ENCODE measurements at places on chromosomes 13 and 19. TPM values are rescaled to one million over a fixed set of nuclear protein-coding genes. Genes with fewer than 3 reads are reported as not detected.
A peak's percentile ranks its signal among the peaks of the same experiment; 100 is the strongest.

The ZNF665 gene
- 1.4 TPM for total RNA-seq

The LILRA2 gene
- total RNA-seq, result not detected

The NCR1 gene
- not detected for total RNA-seq

The ADGRE3 gene
- not detected for total RNA-seq

The PPP1R37 gene
- total RNA-seq, result 65.5 TPM

The RAB3A gene
- total RNA-seq, result not detected

The PLPPR3 gene
- not detected for total RNA-seq

The ZNF99 gene
- total RNA-seq, result not detected

- DNase-seq, result peak; percentile 74
These were observed 1.2 kb downstream of the HAUS8 start for GRCh38 chr19:17073869-17074633.

- DNase-seq, result no peak
These were observed 87.8 kb upstream of the C1QTNF9B start for GRCh38 chr13:23985060-23985459.

- DNase-seq, result no peak
These were observed 104.2 kb upstream of the IPO5 start for GRCh38 chr13:97849305-97849704.

DNA sequence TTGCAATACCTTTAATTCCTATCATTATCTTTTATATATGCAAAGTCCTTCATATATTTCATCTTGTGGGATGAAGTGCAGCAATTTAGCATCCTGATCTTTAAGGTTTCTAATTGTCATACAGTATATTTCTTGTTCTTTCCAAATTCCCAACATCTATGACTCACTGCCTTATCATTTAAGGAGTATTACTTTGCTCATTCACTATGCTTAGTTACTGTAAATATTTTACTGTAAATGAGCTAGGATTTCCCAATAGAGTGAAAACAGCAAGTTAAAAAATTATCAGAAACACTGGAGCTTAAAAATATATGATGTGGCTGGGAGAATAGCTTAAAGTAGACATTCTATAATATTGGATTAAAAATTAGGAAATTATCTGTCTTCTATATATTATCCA is 69.9 kb downstream of the SLITRK6 start:
- DNase-seq, result no peak

GRCh38 chr13:29117663-29118062 is 297.5 kb downstream of the MTUS2 start:
- no peak for DNase-seq

DNA sequence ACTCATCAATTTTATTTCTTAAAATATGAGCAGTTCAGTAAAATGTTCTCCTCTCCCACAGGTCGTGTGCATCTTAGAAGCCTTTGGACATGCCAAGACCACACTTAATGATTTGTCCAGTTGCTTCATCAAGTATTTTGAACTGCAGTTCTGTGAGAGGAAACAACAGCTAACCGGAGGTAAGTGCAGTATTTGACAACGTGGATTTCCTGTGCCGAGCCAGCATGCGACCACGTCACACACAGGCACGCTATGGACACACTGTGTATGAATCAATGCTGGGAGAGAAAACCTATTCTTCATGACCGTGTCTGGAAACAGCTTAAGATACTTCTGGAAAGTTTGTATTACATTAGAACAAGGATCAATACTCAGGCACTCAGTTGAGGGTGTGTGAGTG is 268.5 kb downstream of the MYO16 start:
- DNase-seq, result no peak

DNA sequence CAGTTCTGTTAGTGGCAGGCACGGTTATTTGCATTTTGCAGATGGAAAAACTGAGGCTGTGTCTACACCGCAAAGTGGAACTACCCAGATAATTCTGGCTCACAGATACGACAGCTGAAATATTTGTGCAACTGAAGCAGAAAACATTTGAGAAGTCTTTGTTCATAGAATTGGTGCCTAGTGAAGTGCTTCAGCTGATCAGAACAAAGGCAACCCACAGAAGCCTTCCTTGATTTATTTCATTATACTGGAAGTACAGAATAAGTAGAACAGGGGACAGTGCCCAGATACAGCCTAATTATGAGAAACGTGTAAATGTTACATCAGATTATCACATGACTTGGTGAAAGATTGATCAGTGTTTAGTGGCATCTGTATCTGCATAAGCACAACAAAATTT is 73.4 kb upstream of the RAP2A start:
- no peak for DNase-seq

GRCh38 chr19:7450243-7451223 is 38.3 kb downstream of the PEX11G start:
- DNase-seq, result no peak

DNA sequence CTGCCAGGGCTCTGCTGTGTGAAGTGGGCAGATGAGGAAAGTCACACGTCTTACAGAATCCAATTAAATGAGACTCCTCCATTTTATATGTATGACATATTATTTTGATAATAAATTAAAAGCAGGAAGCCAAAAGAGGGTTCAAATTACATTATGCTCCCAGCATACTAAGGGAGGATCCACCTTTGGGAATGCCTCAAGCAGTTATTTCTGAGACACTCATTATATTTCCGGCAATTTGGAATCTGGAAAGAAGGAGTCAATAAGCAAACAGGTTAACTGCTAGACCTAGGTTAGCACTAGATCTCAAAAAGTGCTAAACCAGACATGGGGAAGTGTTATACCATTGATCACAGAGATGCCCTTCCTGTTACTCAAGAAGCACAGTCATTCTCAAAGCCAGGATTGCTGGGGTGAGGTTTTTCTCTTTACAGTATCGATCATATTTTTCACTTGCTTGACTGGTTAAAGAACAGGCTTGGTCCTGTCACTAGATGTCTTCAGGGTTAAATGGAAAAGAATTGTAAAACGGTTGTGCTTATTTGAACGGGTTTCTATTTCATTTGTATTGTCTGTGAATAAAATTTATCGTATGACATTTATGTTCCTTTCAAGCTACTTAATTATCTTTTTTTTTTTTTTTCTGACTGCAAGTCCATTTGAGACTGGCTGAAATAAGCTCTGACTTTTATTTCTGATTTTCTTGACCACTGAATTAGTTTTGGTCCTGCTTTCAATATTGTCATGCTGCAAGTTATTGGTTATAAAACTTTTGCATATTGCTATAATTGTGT is 523.2 kb downstream of the KLF12 start:
- no peak for DNase-seq

- no peak for DNase-seq
These were observed 6.1 kb downstream of the CLEC4M start for GRCh38 chr19:7769171-7769570.

- no peak for DNase-seq
These were observed 6.8 kb downstream of the TRAPPC6A start for GRCh38 chr19:45171211-45171623.

DNA sequence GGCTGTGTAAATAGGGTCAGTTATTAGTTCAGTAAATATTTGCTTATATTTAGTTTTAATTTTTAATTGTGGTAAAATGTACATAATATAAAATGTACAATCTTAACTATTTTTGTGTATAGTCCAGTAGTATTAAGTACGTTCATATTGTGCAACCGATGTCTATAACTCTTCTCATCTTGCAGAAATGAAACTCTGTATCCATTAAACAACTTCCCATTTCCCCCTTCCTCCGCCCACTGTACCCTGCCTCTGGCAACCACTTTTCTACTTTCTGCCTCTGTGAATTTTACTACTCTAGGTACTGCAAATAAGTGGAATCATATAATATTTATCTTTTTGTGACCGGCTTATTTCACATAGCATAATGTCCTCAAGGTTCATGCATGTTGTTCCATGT is 24.4 kb downstream of the UBAC2 start:
- no peak for DNase-seq

GRCh38 chr13:35993686-35994085 is 137.5 kb downstream of the DCLK1 start:
- no peak for DNase-seq

- peak; percentile 57 for DNase-seq
These were observed 16.3 kb downstream of the PBX4 start for GRCh38 chr19:19602136-19602712.

DNA sequence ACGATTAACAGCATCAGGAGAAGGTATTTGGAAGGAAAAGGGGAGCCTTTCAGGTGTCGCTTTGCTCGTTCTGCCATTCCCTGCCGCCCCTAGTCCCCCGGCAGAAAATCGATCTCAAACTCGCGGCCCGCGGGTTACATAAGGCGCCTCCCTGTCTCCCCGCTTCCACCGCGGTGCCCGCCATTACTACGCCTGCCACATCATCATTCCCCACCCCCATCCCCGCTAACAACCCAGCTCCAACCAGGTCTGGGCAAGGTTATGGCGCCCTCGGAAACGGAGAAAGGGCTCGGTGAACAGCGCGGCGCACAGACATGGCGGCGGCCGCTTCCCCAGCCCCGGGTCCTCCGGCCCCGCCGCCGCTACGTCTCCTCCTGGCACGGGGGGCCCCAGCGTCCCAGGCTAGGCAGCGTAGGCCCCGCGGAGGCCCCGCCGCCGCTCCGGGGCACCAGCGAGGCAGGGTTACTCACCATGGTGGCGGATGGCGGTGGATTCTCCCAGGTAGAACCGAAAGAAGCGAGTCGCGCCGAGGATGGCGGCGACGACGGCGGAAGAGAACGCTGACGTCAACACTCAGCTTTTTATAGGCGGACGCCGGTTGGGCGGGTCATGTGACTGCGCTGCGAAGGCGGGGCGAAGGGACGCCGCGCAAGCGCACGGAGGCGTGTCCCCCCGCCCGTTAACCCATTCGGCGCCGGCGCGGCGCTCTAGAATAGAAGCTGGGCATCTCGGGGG is at the start of gene EEF2:
TSS of gene EEF2 (minus strand) at position 556 of the 735 bp plus-strand sequence. CDS start at position 473, 83 bp downstream.
- peak; percentile 92 for DNase-seq

DNA sequence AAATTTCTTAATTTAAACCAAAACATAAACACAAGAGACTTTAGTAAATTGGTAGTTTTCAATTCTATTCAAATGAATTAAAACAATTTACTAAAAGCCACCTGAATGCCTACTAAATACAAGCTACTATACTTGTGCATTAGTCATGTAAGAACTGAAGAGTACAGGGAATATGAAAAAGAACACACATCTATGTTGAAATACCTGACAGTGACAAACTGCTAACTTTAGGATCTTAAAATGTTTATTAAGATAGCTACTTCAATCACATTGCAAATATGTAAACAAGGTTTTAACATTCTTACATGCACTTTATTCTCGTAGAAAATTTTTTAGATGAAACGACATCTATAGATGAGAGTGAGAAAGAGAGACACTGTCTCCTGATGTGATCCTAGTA is 4.1 kb downstream of the SPRYD7 start:
- no peak for DNase-seq

- DNase-seq, result no peak
These were observed 190.9 kb downstream of the KLF12 start for GRCh38 chr13:73943137-73943964.

GRCh38 chr19:45428384-45429231 is 4.9 kb upstream of the ERCC1 start:
- DNase-seq, result no peak

GRCh38 chr13:79402679-79403078 is 3.4 kb downstream of the RBM26 start:
- DNase-seq, result no peak

DNA sequence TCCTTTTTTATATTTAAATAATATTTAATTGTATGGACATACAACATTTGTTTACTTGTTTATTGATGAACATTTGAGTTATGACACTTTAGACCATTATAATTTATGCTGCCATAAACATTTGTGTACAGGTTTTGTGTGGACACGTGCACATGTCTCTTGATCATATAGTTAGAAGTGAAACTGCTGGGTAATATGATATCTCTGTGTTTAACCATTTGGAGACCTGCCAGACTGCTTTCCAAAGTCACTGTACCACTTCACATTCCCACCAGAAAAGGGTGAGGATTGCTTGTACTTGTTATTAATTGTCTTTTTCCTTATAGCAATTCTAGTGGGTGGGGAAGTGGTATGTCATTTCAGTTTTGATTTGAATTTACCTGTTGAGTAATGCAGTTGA is 145.6 kb upstream of the KLHL1 start:
- DNase-seq, result no peak

- DNase-seq, result peak; percentile 33
These were observed 1.3 kb downstream of the SLC25A42 start for GRCh38 chr19:19064811-19065745.

- DNase-seq, result no peak
These were observed 683.5 kb downstream of the LIG4 start for GRCh38 chr13:107531816-107532215.

DNA sequence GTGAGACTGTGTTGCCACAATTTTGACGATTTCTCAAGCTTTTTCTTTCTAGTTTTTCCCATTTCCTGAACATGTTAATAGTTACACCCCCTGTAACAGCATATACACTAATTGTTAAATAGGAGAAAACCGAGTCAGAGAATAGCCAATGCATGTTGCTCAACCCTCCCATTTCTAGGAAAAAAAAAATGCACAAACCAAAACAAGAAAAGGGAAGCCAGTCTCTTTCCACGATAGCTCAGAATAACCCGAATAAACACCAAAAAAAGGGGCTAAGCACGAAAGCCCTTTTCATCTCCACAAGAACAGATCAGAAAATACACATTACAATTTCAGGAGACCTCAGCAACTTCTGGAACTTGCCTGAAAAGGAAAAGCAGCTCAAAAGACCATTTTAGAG is 16.3 kb downstream of the LATS2 start:
- no peak for DNase-seq

GRCh38 chr19:11479090-11479897 is 1.6 kb downstream of the ELAVL3 start:
- DNase-seq, result peak; percentile 57

GRCh38 chr19:2582984-2583956 is 107.3 kb downstream of the GADD45B start:
- no peak for DNase-seq

- DNase-seq, result no peak
These were observed 11.3 kb upstream of the ZNF808 start for GRCh38 chr19:52516191-52516590.

- DNase-seq, result no peak
These were observed 894.3 kb downstream of the UQCRFS1 start for GRCh38 chr19:28318469-28319179.

GRCh38 chr13:46541210-46541609 is 11.8 kb upstream of the LRCH1 start:
- DNase-seq, result no peak

GRCh38 chr13:113604186-113604585 is 19.6 kb downstream of the TFDP1 start:
- no peak for DNase-seq

All from Peyer's patch (tissue), 4 donors.